Right lung (tissue), 10 donors: ENCODE measurements at places on chromosomes 6 and 20. TPM values are rescaled to one million over a fixed set of nuclear protein-coding genes. Genes with fewer than 3 reads are reported as not detected.

TOP1 gene
- polyA plus RNA-seq = 93.9 TPM

SNAI1 gene
- 7.7 TPM for polyA plus RNA-seq

MCHR2 gene
- not detected for polyA plus RNA-seq

GPLD1 gene
- 2.9 TPM for polyA plus RNA-seq

DNAJC5 gene
- 26.5 TPM for polyA plus RNA-seq

SLC17A3 gene
- not detected for polyA plus RNA-seq

TNF gene
- polyA plus RNA-seq = 0.21 TPM

CARMIL1 gene
- 26.4 TPM for polyA plus RNA-seq

MTRF1L gene
- 24.2 TPM for polyA plus RNA-seq

GJA10 gene
- polyA plus RNA-seq = not detected

PTPRT gene
- polyA plus RNA-seq = 1.4 TPM

ECT2L gene
- polyA plus RNA-seq = 2.1 TPM

VSX1 gene
- not detected for polyA plus RNA-seq

RIPPLY2 gene
- polyA plus RNA-seq = not detected

BEND3 gene
- polyA plus RNA-seq = 4.6 TPM

AIF1 gene
- polyA plus RNA-seq = 21.4 TPM

NOX3 gene
- polyA plus RNA-seq = not detected

GGTLC1 gene
- 2.0 TPM for polyA plus RNA-seq

CYP39A1 gene
- 11.6 TPM for polyA plus RNA-seq

EYA2 gene
- 2.4 TPM for polyA plus RNA-seq

BPIFB1 gene
- polyA plus RNA-seq = not detected

NT5E gene
- polyA plus RNA-seq = 16.1 TPM

C20orf141 gene
- not detected for polyA plus RNA-seq

CLIC5 gene
- polyA plus RNA-seq = 8.8 TPM

KIF6 gene
- polyA plus RNA-seq = 2.4 TPM

SNX5 gene
- 207 TPM for polyA plus RNA-seq

NINL gene
- 69.4 TPM for polyA plus RNA-seq

PTCRA gene
- polyA plus RNA-seq = 1.1 TPM

TCF15 gene
- 1.4 TPM for polyA plus RNA-seq

CST11 gene
- not detected for polyA plus RNA-seq

SLC25A27 gene
- polyA plus RNA-seq = 92.1 TPM

PBOV1 gene
- 0.07 TPM for polyA plus RNA-seq

ATP9A gene
- 52.1 TPM for polyA plus RNA-seq

BPIFA1 gene
- not detected for polyA plus RNA-seq

BCAS1 gene
- 1.2 TPM for polyA plus RNA-seq

ENPP1 gene
- polyA plus RNA-seq = 2.1 TPM

COL21A1 gene
- 173 TPM for polyA plus RNA-seq

PMEPA1 gene
- 29.1 TPM for polyA plus RNA-seq

TPD52L1 gene
- polyA plus RNA-seq = 119 TPM

CD24 gene
- polyA plus RNA-seq = 224 TPM
